ENCODE measurements at places on chromosomes 16 and 17.

DNA sequence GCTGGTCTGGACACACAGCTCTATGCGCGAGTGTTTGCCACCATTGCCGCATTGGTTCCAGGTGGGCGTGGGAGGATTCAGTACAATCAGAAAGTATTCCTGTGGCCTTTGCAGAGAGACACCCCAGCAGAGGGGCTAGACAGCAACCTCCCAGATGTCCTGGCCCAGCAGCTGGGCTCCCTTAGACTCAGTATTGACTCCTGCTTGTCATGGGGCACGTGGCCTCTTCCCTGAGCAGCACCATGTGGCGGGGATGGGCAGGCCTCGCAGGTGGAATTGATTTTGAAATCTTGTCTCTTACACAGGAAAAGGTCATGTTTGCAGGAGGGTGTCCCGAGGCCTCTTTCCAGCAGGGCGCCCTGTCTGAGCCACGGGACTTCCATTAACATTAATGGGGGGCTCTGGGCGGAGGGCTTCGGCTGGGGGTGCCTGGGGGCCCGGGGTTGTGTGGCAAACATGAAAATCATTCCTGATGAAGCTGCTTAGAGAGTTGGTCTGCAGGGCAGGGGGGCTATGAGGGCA lies 96.4 kb downstream of the C16orf78 start:
- DNase-seq = no peak

- no peak for DNase-seq
These were observed 18.6 kb upstream of the ACSF3 start for GRCh38 chr16:89074803-89075688.

- no peak for DNase-seq
These were observed 135.0 kb upstream of the FOXF1 start for GRCh38 chr16:86375364-86375763.

DNA sequence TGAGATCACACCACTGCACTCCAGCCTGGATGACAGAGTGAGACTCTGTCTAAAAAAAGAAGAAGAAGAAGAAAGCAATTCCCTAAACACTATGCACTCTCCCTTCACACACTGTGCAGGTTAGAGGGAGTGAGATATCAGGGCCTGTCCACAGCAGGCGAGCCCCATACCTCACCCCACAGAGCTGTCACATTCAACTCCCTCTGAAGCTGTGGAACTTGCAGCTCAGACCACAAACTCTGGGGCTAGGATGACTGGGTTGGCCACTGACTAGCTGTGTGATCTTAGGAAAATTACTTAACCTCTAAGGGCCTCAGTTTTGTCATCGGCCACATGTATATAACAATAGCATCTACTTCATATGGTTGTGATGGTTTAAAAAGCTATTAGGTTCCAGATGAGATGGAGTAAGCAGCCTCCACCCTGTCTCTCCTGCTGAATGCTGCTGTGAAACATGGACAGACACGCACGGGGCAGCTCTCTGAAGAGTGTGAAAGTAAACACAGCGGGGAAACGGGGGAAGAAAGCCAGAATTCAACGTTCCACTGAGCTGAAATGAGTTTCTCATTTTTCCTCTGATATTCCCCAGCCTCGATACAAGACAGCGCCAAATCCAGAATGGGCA lies 13.6 kb upstream of the PYY start:
- no peak for DNase-seq

DNA sequence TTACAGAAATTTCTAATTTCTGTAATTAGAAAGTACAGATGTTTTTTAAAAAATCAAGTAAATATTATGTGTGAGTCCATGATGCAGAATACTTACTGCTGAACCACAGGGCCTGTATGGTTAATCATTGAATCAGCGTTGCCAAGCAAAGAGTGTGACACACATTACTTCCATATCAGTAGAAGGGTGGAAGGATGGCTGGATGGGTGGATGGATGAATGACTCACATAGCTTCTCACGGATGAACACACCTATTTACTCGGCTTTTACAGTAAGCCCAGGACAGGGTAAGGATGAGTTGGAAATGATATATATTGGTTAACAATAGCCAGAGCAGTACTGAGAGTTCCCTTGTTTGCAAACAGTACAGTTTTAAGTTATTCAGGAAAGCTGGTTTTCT lies 495.9 kb upstream of the RBFOX1 start:
- no peak for DNase-seq

GRCh38 chr16:77590707-77591106 lies 131.6 kb upstream of the NUDT7 start:
- DNase-seq = no peak

DNA sequence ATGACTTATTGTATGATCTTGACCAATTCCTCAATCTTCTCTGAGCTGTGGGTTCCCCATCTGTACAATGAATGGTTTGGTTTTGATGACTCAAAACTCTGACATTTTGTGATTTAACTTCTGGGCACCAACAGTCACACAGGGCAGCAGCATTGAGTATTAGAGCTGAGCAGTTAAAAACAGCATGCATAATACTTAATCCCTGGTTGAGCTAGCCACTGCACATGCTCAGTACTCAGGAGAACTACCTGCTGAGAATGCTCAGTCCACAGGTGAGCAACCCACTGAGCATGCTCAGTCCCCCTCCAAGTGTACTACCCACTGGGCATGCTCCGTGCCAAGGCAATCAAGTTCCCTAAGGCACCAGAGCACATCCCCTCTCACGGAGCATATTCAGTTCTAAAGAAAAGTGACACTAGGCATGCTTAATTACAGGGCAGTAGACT lies 68.7 kb downstream of the AIPL1 start:
- DNase-seq = peak; percentile 92

GRCh38 chr16:12332167-12332952 lies 355.8 kb downstream of the SNX29 start:
- no peak for DNase-seq

- DNase-seq = no peak
These were observed at the start of gene LAT for GRCh38 chr16:28984619-28985135. LAT (plus strand) TSS chr16:28985052; CDS start chr16:28985418, 366 bp downstream.

DNA sequence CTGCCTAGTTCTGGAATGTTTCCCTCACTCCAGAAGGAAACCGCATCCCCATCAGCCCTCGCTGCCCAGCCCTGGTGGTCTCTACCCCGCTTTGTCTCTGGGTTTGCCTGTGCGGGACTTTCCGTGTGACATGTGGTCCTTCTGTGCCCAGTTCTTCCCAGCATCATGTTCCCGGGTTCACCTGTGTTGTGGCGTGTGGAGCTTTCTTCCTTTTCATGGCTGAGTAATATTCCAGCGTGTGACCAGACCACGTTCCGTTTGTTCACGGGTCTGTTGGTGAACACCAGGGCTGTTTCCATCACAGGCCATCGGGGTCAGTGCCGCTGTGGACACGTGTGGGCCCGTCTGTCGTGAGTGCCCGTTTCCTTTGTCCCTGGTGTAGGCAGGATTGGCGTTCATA lies 32.1 kb downstream of the CACNA1H start:
- no peak for DNase-seq

GRCh38 chr17:29595107-29595942 lies 2.4 kb downstream of the ANKRD13B start:
- no peak for DNase-seq

DNA sequence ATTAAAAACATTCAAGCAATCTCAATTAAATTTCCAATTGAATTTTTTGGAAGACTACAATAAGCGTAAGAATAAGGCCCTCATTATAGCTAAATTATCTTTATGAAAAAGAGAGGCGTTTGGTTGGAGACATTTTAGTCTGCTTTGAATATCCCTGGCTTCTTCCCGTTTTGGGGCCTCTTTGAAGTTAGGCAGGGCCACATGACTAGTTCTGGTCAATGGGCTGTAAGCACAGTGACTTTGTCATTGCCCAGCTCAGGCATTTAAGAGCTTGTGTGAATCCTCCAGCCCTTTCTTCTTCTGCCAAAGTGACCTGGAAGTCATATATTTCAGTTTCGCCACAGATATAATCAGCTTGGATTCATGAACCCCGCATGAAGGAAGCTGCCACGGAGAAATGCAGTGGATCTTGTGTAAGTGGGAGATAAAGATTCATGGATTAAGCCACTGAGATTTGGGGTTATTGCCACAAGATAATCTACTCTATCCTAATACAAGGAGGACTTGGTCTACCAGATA lies 21.7 kb upstream of the UBTF start:
- no peak for DNase-seq

- no peak for DNase-seq
These were observed 125.0 kb upstream of the IRX3 start for GRCh38 chr16:54411544-54411943.

DNA sequence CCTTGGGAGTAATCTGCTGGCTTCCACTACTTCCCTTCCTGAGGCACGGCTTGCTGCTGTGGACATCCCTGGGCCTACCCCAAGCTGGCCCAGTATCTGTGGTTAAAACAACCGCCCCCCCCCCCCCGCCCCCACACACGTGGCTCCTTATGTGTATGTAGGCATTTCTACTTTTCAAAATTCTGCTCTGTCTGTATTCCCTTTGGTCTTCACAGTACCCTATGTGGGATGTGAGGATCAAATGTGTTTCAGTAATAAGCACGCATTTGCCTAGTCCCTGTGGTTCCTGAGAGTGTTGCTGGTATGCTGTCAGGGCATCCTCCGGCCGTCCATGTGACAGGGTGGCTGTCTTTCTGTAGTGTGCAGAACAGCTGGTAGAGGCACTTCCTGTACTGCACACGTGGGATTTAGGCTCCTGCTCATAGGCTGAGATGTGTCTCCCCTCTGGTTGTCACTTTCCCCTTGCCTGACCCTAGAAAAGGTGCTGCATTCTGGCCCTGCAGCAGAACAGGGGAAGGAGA lies 2.2 kb downstream of the NT5M start:
- no peak for DNase-seq

DNA sequence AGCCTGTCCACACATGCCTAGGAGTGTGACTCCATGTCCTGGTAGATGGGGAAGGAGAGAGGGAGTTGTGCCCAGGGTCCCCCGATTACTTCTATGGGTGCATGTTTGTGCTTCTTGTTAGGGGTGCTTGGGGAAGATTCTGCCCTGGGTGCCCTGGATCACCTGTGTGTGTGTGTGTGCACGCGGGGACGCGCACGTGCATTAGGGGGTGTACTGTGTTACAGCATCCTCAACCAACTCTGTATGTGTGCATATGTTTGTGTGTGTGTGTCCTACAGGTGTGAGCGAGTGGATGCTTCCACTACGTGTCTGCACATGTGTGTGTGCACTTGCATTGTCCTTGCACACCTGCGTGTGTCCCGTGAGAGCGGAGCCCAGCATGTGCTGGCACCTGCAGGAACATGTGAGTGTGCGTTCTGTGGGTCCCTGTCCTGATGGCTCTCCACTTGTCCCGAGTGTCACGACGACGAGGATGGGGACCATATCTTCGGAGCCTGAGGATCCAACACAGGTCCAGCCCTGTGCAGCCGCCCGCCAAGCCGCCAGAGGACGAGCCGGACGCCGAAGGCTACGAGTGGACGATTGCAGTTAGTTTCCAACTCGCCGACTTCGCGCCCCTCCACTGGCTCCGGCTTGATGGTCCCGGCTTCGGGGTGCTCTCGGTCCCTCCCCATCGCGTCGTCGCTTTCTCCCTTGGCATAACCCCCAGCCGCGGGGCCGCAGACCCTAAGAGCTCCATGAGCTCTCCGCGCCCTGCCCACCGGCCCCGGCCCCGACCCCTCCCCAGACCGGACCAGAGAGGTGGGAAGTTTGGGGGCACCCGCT lies 6.0 kb upstream of the TBC1D3B start:
- peak; percentile 97 for DNase-seq

DNA sequence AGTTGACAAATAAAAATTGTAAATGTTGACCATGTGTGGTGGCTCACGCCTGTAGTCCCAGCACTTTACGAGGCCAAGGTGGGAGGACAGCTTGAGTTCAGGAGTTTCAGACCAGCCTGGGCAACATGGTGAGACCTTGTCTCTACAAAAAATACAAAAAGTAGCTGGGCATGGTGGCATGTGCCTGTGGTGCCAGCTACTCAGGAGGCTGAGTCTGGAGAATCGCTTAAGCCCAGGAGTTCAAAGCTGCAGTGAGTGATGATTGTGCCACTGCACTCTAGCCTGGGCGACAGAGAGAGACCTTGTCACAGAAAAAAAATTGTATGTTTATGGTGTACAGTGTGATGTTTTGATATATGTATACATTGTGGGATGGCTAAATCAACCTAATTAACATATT lies 119.6 kb downstream of the NPIPB5 start:
- no peak for DNase-seq

- DNase-seq = no peak
These were observed 23.2 kb downstream of the COTL1 start for GRCh38 chr16:84594725-84595038.

DNA sequence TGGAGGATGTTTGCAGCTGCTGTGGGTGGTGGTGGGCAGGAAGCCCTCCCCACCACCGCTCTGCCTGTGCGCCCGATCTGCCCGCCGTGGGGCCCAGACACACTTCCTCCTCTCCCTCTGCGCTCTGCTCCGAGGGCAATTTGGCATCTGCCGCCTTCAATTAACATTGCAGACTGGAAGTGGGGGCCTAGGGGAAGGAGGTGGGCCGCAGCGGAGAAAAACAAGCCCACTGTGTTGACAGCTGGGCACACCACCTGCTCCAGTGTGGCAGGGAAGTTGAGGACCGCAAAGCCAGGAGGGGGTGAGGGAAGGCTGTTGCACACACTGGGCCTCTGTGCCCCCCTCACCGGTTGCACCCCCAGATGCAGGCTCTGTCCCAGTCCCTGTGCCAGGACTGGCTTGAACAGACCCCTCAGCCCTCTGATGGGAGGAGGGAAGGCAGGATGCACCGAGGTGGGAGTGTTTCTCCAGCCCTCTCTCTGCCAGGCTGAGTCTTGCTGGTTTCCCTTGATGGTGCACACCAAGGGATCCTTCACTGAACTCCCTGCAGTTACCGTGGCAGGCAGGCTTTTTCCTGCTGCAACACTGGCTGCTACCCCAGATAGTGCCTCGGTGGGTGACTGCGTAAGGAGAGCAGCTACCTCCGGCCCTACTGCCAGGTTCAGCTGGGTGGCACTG lies 72.8 kb upstream of the MED9 start:
- DNase-seq = no peak

GRCh38 chr17:56011406-56012131 lies 141.7 kb upstream of the ANKFN1 start:
- DNase-seq = no peak

DNA sequence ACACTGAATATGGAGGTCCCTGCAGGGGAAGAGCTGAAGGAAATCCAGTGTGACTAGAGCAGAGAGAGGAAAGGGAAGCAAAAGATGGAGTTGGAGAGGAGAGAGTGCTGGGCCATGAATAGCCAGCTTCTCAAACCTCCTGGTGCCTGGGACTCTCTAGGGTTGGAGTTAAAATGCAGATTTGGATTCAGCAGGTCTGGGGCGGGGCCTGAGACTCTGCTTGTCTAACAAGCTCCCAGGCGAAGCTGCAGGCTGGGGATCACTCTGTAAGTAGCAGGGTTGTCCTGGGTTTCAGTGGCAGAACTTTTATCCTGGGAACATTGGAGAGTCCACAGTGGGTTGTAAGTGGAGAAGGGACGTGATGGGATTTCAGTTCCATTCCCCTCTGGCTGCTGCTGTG lies 103.4 kb upstream of the PLCG2 start:
- DNase-seq = no peak

- no peak for DNase-seq
These were observed 9.1 kb upstream of the MMD start for GRCh38 chr17:55430541-55431288.
